ENCODE measurements at places on chromosomes 12 and 14. TPM values are rescaled to one million over a fixed set of nuclear protein-coding genes. Genes with fewer than 3 reads are reported as not detected.

- DNase-seq, result no peak
- no peak overlapping the region for H3K4me3 ChIP-seq
- peaks cover 21% of the 10 kb centered on the region for H3K4me1 ChIP-seq
- no peaks in the 10 kb centered on the region for H3K36me3 ChIP-seq
- no peaks in the 10 kb centered on the region for H3K27me3 ChIP-seq
These were observed 1134.4 kb downstream of the GALC start for GRCh38 chr14:86858591-86858990.

GRCh38 chr14:106681161-106681560 is 1154.8 kb downstream of the TMEM121 start:
- H3K27me3 ChIP-seq, result no peaks in the 10 kb centered on the region
- H3K4me3 ChIP-seq, result no peak overlapping the region
- no peak for DNase-seq
- H3K27ac ChIP-seq, result no peak overlapping the region
- no peaks in the 10 kb centered on the region for H3K36me3 ChIP-seq

DNA sequence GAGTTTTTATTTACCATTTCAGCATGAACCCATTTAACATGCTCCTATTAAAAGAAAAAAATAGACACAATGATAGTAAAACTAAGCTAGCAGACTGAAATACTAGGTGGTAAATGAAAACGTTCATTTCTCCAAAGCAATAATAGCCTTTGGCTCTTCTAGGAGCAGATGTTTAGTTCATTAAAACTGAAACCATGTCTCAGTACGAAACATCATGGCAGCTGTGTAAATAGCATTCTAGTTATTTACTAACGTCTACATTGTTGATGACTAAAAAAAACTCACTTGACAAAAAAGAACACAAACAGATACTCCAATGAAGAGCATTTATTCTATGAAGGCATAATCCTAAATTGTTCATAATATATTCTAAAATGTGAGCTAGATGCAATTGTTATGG is 17.9 kb downstream of the RECQL start:
- no peak for DNase-seq
- no peaks in the 10 kb centered on the region for H3K4me1 ChIP-seq
- no peak overlapping the region for H3K4me3 ChIP-seq
- H3K27me3 ChIP-seq, result no peaks in the 10 kb centered on the region
- H3K36me3 ChIP-seq, result peaks cover 10% of the 10 kb centered on the region

- H3K4me3 ChIP-seq, result no peak overlapping the region
- peaks cover 7% of the 10 kb centered on the region for H3K4me1 ChIP-seq
- H3K27ac ChIP-seq, result no peak overlapping the region
These were observed 50.3 kb downstream of the KCNA1 start for GRCh38 chr12:4960030-4960429.

The RBP5 gene
- 2.8 TPM for total RNA-seq

The FOXM1 gene
- not detected for total RNA-seq

The CLEC1B gene
- not detected for total RNA-seq

The MYF6 gene
- not detected for total RNA-seq

The TSPAN9 gene
- 47.5 TPM for total RNA-seq

The TMEM233 gene
- 6.7 TPM for total RNA-seq
